ENCODE measurements at places on chromosomes 13 and 19.
A peak's percentile ranks its signal among the peaks of the same experiment; 100 is the strongest.

- DNase-seq: no peak
Measured at GRCh38 chr19:748274-748598, 2.7 kb upstream of the MISP start.

DNA sequence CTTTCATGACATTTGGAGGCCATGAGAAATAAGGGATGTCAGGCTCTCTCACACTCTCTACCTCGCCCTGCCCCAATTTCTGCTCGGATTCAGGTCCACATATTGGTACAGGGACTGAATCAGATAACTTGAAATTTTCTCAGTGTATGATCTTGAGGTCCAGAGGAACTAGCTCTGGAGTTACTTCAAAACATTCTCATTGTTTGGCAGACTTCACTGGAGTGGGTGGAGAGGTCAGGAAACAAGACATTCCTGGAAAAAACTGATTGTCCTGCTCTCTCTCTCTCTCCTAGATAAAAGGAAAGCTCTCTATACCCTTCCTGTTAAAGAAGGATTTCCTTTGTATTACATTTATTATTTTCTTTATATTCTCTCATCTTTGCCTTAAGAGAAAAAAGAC, 428.1 kb upstream of the DACH1 start:
- no peak for DNase-seq

DNA sequence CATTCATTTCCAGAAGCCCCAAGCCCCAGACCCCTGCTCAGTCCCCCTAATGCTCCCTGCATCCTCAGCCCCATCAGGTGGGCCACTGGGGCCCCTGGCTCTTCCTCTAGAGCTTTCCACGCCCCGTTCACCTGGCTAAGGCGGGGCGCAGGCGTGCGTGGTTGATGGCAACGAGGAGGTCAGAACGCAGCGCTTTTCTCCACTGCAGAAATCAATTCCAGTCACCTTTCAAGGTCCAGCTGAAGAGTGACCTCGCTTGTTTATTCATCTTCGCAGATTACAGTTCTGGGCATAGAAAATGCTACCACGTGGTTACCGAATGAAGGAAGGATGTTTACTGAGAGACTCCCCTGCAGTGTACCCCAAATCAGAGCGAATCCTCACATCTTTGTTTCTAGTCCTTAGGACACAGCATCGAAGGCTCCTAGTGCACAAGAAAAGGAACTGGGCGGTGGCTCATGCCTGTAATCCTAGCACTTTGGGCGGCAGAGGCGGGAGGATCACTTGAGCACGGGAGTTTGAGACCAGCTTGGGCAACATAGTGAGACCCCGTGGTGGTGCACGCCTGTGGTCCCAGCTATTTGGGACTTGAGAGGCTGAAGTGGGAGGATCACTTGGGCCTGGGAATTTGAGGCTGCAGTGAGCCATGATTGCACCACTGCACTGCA, 828 bp upstream of the PBX4 start:
- DNase-seq: no peak

GRCh38 chr19:50065938-50066337, 40.1 kb downstream of the ZNF473 start:
- DNase-seq: no peak

- DNase-seq: peak; percentile 79
Measured at GRCh38 chr13:109687559-109688448, 98.6 kb downstream of the IRS2 start.

- DNase-seq: peak; percentile 5
Measured at GRCh38 chr13:29957320-29957719, 106.9 kb upstream of the UBL3 start.

DNA sequence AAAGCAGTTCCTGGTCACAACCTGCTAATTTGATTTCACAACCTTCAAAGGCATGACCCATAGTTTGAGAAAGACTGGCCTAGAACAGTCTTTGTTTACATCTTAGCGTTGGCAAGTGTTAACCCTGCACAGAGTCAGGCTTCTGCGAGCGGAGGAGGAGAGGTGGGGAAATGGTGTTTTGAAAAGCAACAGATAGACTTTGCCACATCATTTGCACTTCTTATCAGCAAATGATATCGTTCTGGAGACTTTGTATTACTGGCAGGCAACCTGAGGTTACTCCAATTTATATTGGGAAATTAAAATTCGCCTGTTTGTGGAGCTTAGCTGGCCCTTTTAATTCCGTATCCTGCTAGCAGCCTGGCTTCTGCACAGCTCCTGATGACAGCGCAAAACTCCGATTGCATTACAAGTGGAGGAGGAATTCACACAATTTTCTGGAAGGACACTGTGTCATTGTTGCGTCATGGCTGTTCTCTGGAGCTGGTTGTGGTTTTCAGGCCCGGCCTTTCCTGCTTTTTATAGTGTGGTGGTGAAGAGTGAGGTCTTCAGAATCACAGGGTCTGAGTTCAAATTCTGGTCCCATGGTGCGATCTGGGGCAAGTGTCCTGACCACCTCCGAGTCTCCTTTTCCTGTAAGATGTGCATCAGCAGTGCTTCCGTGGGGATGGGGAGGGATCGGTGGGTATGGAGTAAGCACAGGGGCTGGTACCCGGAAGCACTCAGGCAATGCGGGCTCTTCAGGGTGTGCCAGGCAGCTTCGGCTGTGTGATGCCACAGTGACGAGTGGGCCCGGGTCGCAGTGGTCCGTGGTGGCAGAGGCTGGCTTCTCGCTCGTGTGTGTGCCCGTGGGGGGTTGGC, 49.1 kb upstream of the EHD2 start:
- no peak for DNase-seq

DNA sequence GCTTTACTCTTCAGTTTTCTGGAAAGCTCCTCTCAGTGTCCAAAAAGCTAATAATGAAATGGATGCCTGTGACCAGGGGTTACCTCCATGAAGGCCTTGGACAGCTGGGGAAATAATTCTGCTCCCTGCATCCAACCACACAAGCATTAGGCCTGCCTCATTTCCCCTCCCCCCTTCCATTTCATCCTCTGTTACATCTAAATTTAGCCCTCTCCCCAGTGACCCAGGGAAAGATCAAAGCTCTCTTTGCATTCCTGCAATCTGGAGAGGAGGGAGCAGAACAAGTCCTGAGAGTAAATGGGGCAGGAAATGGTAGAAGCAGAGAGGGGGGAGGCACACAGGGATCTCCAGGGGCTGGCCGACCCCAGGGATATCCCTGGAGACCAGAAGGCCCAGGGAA, 452.7 kb downstream of the TSHZ3 start:
- no peak for DNase-seq

- no peak for DNase-seq
Measured at GRCh38 chr13:97316390-97316789, 94.3 kb downstream of the MBNL2 start.

- DNase-seq: peak; percentile 85
Measured at GRCh38 chr19:9323557-9323918, 441 bp upstream of the ZNF559 start.

DNA sequence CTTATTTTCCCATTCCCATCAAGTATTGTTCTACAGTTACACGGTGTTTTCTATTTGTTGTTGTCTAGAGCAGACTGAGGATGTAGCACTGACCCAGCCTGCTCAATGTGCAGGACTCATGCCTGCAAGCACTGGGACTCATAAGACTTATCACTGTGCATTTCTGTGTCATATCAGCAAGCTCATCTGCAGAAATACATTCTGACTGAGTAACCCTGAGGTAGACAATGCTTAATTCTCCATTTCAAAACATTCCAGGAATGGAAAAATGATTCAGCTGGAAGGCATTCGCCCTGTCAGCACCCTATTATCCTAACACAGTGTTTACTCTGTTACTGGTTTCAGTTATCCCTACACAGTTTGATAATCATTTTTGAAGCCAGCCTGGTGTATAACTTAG, 2506.4 kb downstream of the PCDH9 start:
- no peak for DNase-seq

DNA sequence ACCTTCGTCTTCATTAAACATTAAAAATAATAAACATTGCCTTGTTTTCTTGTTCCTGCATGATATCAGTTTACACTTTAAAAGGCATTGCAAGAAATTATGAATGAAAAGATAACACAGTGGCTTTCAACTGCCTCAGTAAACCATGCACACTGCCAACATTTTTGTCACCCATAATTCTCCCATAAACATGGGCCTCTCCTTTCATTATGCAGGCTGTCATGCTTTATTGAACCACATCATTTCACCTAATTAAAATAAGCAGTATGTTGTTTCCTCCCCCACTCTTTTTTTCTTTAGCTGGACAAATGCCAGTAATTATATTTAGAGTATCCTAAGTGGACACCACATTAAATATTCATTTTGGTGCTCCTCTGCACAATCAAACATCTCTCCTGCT, 1566.5 kb upstream of the SLC10A2 start:
- peak; percentile 76 for DNase-seq

All from NCI-H1092 treated with DMSO at 0.1 percent for 48 hours (cell line).